Myocyte (in vitro differentiated cells): ENCODE measurements at places on chromosomes 7 and 10. TPM values are rescaled to one million over a fixed set of nuclear protein-coding genes. Genes with fewer than 3 reads are reported as not detected.

Gene GOLGA7B
- 0.29 and 0.42 TPM in 2 replicates for total RNA-seq

Gene NODAL
- not detected in 2 replicates for total RNA-seq

DNA sequence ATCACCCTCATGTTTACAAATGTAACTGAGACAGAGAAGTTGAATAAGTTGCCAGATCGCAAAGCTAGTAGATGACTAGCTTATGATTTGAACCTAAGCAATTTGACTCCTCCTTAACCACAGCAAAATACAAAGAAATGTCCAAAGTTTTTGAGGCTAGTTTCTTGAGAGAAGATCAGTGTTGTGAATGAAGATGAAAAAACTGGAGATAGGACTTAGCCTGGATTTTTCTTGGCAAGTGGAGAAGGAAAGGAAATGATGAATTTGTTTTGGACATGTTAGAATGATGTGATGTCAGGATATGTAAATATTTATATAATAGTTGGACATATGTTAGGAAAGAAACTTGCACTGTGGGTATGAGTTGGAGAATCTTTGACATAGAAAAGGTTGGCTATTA, 149.8 kb downstream of the LSMEM1 start:
- no peak for DNase-seq

- no peak for DNase-seq
Observed at GRCh38 chr7:144134116-144134515, 11.1 kb downstream of the OR2A14 start.

GRCh38 chr7:104482362-104483037, 154.1 kb downstream of the LHFPL3 start:
- no peak for DNase-seq

DNA sequence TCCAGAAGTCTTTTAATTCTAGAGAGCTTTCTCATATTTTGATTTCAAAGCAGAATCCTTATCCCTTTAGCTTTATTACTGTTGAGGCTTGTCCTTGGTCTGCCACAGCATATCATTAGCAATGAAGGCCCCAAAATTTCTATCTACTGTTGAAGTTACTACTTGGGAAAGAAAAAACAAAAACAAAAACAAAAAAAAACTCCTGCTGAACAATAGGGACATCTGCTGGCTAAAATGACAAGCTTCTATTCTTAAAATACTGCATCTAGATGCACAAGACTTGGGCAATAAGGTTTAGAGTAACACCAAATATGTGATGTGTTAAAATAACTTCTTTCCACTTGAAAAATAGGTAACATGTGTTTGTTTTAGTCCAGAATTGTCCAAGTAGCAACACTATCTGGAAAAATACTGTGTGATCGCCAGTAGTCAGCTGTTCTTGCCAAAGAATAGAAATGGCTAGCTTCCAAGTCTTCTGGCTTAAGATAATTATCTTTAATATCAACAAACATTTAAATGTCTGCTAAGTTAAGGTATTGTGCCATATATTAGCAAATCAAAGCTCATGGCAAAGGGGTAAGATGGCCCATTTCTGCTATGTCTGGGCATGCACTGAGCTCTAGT, 3.8 kb upstream of the DMTF1 start:
- DNase-seq: peak; percentile 62

DNA sequence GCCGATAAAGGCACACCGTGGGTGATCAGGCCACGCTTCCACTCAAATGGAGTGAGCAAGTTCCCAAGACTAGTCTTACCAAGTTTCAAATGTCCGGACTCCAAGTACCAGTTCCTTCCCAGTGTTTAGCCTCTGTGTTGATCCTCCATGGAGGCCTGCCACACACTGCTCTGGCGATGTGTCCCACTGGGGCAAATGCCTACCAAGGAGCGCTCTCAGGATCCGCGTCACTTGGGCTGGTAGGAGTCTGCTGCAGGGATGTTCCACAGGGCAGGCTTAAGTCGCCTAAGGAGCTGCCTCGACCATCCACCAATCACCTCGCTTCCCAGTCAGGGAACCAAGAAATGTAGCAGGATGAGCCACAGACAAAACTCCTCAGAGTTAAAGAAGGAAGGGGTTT, 17.4 kb upstream of the MRLN start:
- DNase-seq: no peak

- DNase-seq: no peak
Observed at GRCh38 chr7:37491919-37492694, 43.4 kb upstream of the ELMO1 start.

DNA sequence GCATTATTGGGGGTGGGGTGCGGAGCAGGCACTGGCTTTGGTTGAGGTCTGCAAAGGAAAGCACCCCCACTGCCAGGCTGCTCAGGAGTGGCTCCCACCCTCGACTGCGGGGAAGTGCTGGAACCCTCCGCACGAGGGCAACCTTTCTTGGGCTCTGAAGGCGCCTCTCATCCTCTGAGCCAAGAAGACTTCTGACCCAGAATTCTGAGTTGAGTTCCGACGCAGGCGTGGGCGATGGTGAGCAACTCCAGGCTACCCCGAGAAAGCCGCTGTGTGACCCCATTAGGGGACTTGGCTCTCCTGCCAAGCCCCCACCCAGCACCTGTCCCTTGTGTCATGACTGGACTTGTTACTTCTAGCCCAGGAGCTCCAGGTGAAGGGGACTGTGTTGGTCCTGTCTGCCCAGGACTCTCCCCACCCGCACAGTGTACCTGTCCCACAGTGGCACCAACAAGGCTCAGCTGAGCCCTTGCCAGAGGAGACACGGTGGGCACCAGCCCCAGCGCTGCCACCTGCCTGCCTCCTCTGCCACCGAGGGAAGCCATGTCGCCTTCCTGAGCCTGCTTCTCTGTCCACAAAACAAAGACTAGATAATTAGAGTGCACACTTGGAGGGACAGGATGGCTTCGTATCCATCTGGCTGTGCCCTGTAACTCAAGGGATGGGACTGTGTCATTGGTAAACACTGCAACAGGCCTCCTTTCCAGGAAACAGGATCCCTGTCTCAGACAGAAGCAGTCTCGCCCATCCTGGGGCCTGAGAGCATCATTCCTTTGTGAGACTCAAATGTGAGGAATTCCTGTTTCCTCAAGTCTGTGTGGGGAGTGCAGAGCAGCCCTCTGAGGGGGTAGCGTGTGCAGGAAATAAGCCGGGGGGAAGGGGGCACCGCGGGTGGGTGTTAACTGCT, 128.8 kb downstream of the LHPP start:
- DNase-seq: no peak

DNA sequence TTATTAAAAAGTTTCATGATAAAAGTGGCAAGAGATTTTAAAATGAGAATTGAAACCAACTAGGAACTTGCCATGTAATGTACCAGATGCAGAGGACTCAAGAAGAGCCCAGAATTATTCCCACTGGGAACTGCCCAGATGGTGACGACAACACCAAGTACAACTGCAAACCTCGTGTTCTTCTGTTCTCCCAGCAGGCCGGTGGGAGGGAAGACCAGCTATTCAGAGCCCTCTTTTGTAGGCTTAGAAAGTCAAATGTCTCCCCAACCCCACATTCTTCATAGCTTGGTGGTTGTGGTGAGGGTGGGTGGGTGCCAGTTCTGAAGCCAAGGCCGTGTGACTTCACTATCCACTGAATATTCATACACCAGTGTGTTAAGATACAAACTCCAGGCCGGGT, 54.3 kb upstream of the ITGB1 start:
- peak; percentile 45 for DNase-seq

DNA sequence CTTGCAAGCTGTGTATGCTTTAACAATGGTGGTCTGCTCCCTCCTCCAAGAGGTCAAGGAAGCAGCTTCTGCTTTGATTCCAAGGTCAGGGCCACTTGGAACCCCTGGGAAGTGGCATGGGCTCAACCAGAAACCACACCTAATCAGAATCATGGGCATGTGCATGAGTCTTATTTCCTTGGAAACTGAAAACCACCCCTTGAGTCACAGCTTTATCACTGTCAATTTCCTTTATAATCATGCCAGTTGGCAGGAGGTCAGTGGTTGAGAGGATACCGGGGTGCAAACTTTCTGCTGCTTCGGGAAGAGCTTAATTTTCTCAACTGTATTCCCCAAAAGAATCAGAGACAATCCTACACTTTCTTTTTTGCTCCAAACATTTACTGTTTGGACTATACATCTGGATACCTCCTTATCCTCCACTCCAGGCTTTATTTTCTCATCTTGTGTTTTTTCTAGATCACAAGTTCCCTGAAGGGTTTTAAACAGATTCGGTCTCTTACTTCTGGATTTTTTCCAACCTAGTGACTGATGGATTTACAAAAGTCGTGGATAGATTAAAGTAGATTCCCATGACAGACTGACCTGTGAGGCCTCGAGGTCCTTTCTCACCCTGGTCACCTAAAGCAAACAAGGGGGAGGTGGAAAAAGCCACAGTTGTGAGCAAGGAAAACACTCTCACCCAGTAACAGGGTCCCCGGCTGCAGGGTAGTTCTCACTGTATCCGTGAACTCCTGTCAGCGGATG, 36.0 kb downstream of the COL17A1 start:
- DNase-seq: peak; percentile 47

DNA sequence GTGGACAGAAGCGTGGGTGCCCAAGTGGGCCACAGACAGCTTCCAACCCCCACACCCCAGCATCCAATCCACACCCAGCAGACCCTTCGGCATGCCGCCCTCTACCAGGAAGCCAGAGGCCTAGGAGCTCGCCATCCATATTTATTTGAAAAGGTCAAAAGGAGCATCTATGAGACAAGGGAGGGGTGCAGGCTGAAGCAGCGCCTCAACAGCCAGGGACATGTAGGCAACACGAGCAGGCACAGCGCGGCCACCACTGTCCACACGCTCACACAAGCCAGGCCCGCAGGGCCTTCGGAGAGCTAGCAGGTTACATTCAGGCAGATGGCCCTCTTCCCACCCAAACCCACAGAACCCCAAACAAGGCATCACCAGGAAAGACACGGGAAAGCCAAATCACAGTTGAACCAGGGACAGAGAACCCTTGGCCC, 34.6 kb downstream of the PSAP start:
- peak; percentile 87 for DNase-seq

DNA sequence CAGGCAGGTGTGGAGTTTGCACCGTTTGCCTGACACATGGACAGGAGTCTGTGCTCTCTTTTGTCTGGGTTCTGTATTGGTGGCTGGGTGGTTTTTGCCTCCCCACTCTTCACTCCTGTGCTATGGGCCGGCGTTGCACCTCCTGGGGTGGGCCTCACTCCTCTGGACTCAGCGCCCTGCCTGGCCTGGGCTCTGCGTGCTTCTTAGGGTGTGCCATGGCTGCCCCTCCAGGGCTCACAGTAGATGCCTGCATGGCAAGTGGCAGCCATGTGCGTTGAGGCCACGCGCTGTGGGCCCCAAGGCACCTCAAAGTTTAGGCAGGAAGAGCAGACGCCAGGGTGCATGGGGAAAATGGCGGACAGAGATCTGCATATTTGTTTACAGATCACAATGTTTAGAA, 319.8 kb downstream of the ADARB2 start:
- DNase-seq: no peak

GRCh38 chr10:87659571-87660483, at the start of gene PAPSS2:
PAPSS2 (plus strand) TSS chr10:87659878; CDS start chr10:87659982, 104 bp downstream.
- DNase-seq: peak; percentile 59
